ENCODE measurements at places on chromosomes 3 and 15.
A peak's percentile ranks its signal among the peaks of the same experiment; 100 is the strongest.

DNA sequence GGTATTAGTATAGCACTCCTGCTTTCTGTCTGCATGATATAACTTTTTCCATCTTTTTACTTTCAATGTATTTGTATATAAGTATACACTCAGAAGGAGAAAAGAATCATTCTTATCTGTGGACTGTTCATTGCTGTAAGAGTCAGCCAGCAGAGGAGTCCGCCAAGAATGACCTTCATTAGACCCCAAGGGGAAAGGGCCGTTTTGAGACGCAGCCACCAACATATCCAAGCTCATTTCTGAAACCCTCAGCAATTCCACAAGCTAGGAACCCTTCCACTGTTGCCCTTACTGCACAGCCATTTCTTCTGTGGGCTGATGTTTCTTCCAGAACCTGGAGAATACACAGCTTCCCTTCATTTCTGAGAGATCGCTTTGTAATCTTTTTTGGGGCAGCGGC lies 301.8 kb downstream of the ADAMTS17 start:
- no peak for DNase-seq

DNA sequence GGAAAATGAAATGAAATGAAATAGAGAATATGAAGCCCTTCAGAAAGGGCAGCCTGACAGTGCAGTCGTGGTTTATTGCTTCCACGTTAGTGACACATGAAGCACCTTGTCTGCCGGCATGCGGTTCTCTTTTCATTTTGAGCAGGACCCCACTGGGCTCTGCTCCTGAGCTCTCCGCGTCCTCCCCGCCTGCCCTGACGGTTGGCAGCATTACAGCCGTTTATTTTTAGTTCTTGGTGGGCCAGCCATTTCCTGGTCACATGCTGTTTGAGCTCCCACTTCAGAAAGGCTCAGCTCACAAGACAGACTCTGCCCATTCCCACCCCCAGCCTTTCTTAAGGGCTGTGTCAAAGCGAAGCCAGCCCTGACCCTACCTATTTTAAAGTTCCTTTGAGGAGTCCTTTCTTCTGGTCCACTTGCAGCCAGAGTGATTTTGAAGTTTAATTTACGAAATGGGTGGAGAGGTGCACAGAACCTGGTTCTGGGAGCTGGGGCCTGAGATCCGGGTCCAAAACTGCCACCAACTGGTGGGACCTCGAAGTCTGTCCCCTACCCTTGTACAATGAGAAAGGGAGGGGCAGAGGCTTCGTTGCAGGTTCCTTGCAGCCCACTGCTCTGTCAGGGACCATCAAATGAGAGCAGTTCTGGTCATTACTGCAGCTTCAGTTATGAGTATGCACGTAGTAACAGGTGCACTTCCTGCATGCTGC lies 60.1 kb downstream of the MGLL start:
- peak; percentile 55 for DNase-seq

GRCh38 chr3:31469385-31469784 lies 63.3 kb upstream of the STT3B start:
- DNase-seq = no peak

GRCh38 chr3:79154865-79155264 lies 612.9 kb downstream of the ROBO1 start:
- DNase-seq = no peak

- DNase-seq = no peak
Observed at GRCh38 chr3:90080988-90081387, 973.6 kb downstream of the EPHA3 start.

DNA sequence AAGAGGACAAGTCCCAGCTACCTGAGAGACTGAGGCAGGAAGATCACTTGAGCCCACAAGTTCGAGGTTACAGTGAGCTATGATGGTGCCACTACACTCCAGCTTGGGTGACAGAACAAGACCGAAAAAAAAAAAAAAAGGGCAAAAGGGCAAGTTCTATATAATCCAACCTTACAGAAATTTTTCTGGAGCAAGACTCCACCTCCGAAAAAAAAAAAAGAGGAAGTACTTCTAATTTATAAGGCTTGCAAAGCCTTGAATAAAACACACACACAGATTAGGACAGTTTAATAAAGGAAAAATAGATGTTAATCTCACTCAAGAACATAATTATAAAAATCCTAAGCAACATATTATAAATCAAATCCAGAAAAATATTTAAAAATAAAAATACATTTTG lies 14.4 kb upstream of the XYLB start:
- no peak for DNase-seq

DNA sequence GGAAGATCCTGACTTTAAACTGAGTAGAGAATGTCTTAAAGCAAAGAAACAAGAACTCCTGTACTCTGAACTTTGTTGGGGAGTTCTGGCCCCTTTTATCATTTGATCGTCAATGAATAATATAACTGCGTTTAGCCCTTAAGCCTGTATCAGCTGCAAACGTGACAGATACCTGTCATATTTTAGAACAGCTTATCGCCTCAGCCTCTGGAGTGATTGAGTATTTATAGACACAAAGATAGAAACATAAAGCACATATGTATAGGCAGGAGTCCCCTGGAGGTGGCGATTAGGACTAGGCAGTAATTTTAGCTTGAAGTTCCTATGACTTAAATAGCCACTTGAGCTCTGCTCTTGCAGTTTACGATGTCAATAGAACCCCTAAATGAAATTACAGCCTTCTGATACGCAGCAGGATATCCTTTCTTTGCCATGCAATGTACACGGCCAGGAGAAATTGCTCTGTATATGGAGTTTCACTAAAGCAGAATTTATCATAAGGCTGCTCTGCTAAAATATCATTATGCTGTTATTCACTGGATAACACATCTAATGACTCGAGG lies 321.8 kb downstream of the TIGIT start:
- no peak for DNase-seq

GRCh38 chr3:13552857-13553652 lies 4.1 kb downstream of the FBLN2 start:
- no peak for DNase-seq

DNA sequence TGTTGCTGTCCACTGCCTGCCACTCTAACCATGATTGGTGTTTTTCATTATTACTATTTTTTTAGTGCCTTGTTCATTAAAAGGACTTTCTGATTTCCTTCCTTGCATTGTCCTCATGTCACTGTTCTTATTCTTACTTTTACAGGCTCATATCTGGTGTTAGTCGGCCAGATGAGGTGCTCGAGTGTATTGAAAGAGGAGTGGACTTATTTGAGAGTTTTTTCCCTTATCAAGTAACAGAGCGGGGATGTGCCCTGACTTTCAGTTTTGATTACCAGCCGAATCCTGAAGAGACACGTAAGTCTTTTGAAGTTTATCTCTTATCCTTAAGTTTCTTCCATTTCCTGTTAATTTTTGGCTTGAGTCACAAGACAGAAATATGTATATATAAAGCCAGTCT lies 23.2 kb downstream of the QTRT2 start:
- no peak for DNase-seq

- DNase-seq = no peak
Observed at GRCh38 chr15:26939398-26939797, 31.6 kb upstream of the GABRG3 start.

GRCh38 chr15:78049691-78050440 lies 27.6 kb downstream of the TBC1D2B start:
- DNase-seq = peak; percentile 73

- DNase-seq = peak; percentile 58
Observed at GRCh38 chr15:66765478-66766281, 63.6 kb downstream of the SMAD6 start.

GRCh38 chr3:2615080-2615479 lies 495.1 kb downstream of the IL5RA start:
- DNase-seq = no peak

GRCh38 chr3:101300073-101300472 lies 20.3 kb downstream of the IMPG2 start:
- no peak for DNase-seq

DNA sequence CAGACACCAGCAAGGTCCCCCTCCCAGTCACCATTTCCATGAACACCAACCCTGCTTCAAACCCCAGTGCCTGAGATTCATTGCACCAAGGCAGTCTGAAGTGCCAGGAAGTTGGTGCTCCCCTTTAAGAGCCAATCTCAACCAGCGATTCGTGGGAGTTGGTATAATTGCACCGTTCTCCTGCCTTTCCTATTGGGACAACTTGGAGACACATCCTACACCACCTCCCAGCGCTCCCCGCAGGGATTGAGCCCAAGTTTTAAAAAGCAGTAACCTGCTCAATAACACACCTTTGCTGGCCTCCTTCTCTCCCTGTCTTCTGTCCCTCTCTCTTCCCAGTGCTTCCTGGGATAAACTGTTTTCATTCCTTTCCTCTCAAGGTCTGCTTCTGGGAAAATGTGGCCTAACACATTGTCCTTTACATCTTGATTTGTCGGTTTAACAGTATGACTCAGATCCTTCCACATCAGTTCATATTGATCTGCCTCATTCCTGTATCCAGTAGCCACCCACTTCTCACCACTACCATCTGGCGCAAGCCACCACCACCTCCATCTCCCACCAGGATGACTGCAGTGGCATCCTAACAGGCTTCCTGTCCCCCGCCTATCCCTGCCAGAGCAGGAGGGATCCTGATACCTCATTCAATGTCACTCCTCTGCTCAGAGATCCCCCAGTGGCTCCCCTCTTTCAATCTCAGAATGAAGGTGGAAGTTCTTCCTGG lies 37.8 kb upstream of the HRH1 start:
- no peak for DNase-seq

DNA sequence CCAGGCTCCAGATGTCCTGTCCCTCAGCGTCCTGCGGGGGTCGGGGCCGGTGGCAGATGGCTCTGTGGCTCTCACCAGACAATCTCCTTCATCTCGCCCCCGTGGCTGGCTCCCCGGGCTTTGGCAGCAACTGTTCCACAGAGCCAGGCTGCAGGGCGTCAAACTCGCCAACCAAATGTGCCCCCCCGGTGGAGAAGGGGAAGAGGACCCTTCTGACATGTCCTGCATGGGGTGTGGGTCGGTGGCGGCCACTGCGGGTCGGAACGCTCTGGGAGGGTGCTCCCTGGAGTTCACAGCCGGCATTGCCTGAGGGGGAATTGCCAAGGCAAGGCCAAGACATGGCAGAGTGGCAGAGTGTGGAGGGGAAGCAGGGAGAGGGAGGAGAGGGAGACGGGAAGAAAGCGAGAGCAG lies 36.0 kb downstream of the BDH1 start:
- DNase-seq = no peak

DNA sequence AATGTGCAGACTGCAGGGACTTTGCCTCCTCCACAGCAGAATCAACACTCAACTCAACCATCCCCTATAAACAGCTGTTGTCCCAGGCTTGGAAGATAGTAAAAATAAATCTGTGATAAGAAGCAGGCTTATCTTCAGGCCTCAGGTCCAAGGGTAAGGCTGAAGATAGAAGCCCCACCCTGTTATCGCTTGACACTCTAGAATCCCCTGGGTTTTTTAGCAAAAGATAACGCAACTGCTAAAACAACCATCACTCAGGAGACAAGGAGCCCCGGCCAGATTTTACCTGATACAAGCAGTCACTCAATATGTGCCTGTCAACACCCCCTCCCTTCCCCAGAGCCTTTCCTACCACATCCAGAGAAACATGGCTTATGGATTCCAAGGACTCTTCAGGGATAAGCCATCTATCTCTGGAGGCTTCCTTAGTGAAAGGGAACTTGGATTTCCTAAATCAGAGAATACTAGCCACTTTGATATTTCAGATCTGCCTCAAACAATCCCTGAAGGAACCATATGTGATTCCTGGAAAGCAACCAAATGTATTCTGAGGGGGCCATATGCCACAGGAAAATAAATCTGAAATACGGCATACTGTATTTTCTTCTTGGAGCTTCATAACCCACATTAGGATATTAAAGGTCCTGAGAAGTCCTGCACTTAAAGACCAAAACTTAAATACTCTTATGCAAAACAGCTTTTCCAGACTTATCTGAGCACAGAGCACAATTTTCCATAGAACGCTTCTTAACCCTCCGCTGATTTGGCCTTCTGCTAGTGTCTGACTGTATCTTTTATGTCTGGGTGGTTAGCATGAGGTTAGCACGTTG lies 60.4 kb downstream of the LYZL4 start:
- DNase-seq = no peak

- no peak for DNase-seq
Observed at GRCh38 chr3:175511219-175511785, 652.2 kb downstream of the NAALADL2 start.

DNA sequence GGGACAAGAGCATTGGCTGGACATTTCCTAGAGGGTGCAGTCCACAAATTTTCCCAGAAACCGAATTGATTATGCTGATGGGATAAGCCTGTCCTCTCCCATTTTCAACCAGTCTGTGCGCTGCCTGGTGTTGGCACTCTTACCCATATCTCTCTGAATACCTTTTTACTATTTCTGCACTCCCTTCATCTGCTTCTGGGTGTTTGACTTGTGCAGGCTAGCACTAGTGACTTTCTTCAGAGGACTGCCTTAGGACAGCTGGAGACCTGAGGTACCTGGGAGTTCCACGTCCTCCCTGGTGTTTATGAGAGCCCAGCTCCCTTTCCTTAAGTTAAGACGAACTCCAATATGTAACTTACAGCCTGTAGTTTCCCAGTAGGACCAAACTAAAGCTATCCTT lies 50.2 kb downstream of the RBMS3 start:
- no peak for DNase-seq

- DNase-seq = no peak
Observed at GRCh38 chr3:174397848-174398247, 461.3 kb upstream of the NAALADL2 start.

GRCh38 chr15:80156176-80156720 lies 3.4 kb downstream of the FAH start:
- no peak for DNase-seq

DNA sequence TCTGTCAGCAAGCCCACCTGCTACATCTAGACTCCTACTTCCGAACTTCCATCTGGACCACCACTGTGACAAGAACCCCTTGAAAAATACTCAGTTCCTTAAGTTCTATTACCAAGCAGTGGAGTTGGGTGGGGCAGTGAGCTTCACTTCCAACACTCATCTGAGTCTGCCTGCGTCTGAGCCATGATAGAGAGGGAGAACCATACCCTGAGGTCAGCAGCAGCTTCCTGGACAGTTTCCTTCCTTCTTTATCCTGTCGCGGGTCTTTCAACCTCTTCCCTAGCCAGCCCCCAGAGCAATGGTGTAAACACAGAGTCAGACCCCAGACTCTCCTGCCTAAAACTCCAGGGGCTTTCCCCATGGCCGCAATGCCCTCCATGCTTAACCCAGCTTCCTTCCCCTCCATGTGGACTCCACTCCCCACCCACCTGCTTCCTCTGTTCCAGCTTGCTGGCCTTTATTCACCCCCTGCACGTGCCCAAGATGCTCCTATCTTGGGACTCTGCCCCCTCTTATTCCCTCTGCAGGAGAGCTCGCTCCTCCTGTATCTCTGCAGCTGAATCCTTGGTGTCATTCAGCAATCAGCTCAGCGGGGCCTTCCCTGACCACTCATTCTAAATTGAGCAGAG lies 211.2 kb downstream of the SHQ1 start:
- DNase-seq = no peak

- DNase-seq = no peak
Observed at GRCh38 chr3:98029083-98029482, 6.0 kb downstream of the GABRR3 start.

- peak; percentile 50 for DNase-seq
Observed at GRCh38 chr15:77632534-77633133, at the start of gene LINGO1. Gene LINGO1 (minus strand): TSS chr15:77632912. CDS start chr15:77632315, 597 bp downstream.
